ENCODE measurements at places on chromosomes 2 and 18.

DNA sequence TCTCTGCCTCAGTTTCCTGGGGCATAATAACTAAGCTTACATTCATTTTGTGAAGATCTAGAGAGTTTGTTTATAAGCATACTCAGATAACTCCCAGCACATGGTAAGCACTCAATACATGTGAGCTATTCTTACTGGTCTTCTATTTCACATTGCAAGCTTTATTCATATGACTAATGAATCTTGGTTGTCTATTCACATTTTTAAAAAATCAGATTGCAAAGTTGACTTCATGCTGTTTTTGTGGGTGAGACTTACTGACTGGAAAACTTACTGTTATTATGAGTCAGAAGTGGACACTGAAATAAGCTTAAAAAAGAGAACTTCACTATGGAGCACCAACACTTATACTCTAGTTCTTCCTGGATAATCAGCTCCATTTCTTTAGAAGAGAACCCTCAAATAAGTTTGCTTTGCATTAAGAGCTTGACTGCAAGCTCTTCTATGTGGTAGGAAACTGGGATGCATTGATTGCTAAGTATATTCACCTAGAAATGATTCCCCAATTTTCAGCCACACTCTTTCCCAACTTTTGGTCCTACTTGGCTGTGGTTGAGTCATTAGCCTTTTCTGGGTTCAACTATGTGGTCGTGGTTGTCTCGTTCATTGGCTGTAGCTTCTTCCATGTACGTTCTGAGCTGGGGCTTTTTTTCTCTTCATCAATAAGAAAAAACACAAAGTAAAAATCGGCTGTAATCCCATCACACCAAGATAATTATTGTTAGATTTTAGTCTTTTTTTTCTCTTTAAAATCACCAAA, 29.5 kb upstream of the RBMS1 start:
- DNase-seq: no peak

- DNase-seq: peak; percentile 67
Observed at GRCh38 chr2:233706720-233707119, 6.0 kb upstream of the UGT1A5 start.

- no peak for DNase-seq
Observed at GRCh38 chr2:157900684-157901083, 24.6 kb upstream of the ACVR1 start.

DNA sequence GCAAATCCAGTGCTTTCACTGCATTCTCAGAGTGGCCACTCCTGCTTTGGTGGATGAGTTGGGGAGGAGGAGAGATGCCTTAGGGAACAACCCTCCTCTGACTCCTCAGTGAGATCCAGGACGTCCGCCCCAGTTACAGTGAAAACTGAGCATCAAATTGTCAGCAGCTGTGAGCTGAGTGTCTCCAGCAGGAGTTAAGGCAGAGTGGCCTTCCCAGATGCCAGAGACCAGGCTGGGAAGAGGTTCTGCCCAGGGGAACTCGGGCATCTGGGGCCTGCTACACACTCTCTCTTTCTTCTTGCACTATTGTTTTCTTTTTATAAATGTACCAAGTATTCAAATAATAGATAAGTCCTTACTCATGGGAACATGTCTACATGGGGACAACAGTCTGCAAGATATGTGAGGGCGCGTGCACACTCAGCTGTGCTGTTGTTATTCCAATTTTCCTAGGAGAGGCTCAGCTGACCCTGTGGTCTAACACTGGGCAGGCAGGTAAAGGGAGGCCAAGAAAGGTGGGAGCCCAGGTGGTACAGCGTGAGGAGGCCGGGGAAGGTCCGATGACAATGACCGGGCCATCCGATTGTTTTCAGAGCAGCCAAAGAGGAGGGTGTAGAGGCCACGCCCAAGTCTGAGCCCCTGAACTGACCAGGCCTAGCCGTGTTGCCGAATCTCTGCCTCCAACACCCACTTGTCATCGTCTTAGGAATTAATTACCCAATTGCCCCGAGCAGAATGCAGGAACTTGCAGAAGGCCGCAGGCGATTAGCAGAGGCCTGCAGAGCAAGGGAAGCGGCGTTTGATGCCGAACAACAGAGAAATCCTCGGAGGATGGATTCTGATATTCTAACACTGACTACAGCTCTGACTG, 166.9 kb downstream of the ANAPC1 start:
- no peak for DNase-seq

GRCh38 chr18:79585395-79586370, 93.9 kb upstream of the CTDP1 start:
- DNase-seq: no peak

- DNase-seq: peak; percentile 93
Observed at GRCh38 chr2:121502246-121502645, 28.4 kb upstream of the RNU4ATAC start.

DNA sequence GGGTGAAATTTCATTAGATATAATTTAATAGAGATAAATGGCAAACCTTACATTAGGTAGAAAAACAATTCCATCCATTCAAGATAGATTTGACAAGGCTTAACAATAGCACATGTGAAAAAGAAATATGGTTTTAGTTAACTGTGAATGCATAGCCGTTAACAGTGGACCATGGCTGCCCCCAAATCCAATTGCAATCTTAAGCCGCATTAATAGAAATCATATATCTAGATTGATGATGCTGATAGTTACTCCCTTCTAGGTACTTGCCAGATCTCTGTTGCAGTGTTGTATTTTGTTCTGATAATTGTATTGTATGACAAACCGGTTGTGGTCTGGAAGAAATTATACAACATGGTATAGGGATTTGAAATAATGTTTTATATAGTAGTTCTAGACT, 139.8 kb downstream of the GPD2 start:
- DNase-seq: no peak

DNA sequence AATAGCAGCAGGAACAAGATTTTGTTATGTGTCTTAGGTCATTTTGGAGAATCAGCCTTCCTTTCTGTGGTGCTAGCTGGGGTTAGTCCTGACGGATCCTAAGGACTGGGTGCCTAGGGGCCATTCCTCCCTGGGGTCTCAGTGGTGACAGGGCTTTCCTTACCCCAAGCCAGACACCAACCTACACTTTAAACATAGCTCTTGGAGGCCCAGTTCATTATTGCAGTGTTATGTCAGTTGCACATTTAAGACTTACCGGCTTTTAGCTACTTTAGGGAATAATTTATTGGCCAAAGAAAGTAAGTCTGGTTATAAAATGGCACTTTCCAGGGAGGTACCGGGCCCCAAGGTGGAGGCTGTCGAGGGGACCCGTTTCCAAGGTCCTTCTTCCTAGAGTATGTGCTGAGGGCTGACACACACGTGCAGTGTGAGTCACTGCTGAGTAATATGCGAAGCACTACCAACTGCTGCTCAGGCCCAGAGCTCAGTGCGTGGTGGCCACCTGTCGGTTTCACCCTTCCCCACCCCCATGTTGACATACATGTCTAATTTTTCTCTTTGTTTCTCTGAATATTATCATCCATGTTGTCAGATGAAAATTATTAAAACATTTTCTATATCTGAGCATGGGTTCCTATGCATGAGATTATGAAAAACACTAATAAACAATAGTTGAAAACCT, 37.0 kb upstream of the GRHL1 start:
- DNase-seq: peak; percentile 70

DNA sequence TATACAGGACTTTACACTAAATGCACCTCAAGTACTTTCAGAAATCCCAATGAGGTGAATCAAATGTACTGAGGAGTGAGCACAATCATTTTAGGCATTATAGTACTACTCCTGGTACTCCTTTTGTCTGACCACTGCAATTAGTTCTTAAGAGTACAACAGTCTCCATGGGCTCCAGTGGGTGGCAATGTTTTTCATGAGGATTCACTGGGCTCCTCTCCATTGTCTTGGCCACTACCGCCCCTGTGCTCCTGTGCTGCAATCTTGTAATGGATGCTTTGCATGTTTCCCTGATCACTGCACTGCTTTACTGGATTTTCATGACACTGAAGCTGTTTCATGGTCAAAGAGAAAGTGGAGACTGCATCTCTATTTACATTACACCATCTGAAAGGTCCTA, 268.5 kb upstream of the ZSWIM2 start:
- peak; percentile 46 for DNase-seq

- DNase-seq: no peak
Observed at GRCh38 chr2:40359811-40360210, 92.1 kb downstream of the SLC8A1 start.

DNA sequence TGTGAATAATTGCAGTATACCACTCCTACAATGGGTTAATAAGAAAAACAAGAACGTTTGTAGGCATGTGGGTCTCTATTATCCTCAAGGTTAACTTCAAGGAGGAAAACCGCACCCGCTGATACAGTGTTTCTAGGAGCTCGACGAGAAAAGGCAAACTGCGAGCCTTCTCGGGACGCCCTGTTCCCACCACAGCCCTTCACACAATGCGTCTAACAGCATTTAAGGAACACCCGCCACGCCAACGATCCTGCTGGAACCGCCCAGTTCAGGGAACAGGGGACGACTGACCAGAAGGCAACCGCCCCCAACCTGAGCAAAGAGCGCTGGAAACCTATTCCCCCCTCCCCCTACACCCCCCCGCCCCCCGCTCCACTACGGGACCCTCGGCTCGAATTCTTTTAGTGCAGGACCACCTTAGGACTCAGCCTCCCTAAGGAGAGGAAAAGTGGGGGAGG, 710 bp upstream of the TMSB10 start:
- DNase-seq: peak; percentile 87

GRCh38 chr2:189092936-189093335, 86.6 kb downstream of the COL5A2 start:
- no peak for DNase-seq

DNA sequence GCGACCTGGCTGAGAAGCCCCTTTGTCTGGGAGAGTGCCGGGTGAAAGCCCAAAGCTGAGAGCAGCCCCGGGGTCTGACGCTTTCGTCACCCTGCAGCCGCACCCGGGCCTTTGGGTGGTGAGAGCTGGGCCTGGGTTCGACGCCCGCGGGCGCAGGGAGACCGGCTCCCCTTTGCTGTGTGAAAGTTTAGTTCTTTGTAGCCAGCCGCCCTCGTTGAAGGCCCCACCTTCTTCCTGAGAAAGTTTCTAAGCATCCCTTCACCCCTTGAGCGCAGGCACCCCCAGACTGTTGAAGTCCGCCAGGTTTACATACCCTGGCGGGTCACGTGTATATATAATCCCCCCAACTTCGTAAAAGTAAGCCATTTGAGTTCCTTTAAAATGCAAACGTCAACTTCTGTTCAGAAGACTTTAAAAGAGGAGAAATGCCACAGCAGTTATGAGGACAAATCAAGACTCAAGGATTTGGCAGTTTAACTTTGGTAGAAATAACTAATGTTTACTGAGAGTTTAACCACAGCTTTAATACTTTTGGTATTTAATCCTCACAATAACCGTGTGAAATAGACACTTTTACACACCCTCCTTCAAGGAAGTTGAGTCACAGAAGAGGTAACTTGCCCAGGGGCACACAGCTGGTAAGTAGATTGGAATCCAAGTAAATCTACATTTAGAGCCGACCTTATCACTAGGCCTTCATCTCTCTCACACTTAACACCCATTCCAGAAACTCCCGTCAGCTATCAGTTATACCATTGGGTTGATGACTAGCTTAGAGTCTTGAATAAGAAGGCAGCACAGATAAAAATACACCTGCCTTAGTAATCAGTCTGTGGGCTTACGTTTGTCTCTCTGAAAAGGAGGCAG, 1.1 kb upstream of the MBOAT2 start:
- peak; percentile 98 for DNase-seq

DNA sequence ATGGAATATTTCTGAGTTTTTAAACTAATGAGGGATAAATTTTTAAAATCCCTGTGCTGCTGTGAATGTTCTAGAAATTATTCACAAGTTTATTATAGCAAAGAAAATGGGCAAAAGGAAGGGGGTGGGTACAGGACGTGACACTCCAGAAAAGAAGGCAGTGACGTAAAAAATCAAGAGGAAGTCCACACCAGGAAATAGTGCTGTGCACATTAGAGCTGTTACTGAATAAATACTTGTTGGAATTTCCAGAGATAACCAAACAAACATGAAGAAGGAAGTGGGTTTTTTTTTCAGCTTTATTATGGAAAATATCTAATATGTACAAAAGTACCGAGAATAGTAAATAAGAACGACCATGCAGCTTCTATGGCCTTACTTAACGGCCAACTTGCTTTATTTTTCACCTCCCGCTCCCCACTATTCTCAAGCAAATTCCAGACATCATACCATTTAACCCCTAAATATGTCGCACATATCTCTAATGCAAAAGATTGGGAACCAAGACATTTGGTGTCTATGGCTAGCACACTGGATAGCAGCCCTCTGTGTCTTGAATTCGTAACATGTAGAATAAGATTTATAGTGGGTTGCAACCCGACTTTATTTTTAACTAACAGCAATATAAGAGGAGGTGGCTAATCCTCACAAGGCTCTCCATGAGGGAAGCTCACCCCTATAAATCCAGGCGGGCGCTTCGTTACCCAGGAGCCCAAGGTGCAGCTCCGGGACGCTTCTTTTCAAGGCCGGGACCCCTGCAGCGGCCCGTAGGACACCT, 580 bp upstream of the NDUFV2 start:
- DNase-seq: peak; percentile 69

DNA sequence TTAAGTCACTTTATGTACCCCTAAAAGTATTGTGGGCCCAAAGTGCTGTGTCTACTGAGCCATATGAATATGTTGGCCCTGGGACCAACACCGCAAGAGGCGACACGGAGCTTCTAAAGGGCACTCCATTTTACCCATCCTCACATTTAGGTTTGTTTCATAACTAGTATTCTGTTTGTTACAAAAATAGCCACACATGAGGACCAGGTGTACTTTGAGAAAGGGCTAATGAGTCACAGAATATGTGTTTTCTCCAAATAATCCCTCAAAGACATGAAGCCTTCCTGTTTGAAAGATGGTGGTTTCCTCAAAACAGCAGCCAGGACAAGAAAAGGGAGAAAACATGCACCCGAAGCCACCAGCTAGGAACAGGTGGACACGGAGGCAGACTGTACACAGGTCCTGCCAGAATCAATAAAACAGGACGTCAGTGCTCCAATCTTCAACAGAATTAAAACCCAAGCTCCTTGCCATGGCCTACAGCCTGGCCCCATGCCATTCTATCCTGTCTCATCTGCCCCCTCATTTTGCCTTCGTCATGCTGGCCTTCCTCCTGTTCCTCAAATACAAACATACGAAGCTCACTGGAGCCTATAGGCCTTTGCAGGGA, 21.8 kb upstream of the GRB14 start:
- no peak for DNase-seq

GRCh38 chr2:143300536-143300935, 171.3 kb downstream of the ARHGAP15 start:
- DNase-seq: no peak

- DNase-seq: no peak
Observed at GRCh38 chr18:69032009-69032408, 234.1 kb downstream of the CCDC102B start.

- no peak for DNase-seq
Observed at GRCh38 chr2:60899892-60900249, 18.5 kb downstream of the REL start.
